ENCODE measurements at places on chromosomes 2 and 18.

DNA sequence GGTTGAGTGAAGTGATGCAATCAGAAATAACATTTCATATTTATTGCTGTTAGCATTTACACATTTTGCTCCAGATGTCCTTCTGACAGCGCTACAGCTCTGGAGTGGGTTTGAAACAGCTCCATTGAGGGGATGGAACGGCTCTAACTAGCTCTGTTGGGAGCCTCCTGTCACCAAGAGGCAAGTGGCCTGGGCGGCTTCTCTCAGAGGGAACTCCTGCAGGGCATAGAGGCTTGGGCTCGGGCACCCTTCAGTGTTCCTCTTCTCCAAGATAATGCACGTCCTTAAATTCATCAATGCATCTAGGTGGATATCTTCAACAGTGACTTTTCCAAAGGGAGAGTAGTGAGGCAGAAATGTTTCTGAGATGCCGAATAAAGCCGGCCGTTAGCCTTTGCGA, 122.5 kb downstream of the CNTNAP5 start:
- no peak for DNase-seq

DNA sequence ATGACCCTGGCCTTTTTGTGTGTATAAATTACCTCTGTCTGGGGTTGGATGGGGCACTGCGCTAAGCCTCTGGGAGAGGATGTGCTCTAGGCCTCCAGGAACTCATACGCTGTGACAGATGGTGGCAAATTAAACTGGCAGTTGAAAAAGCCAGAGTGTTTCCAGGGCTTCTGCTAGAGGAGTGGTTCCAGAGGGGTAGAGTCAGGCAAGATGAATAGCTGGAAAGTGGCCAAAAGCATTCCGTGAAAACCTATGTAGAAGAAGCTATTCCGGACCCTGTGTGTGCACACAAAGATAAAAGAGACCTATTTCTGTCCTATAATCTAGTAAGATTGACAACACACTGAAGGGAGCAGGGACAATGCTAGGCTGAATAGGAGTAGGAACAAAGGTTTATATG, 84.8 kb downstream of the ACTR3 start:
- DNase-seq = no peak

GRCh38 chr18:67379981-67380380, 136.5 kb downstream of the DSEL start:
- DNase-seq = no peak

- DNase-seq = no peak
These were observed 15.1 kb downstream of the ST3GAL5 start for GRCh38 chr2:85873679-85874078.

- DNase-seq = no peak
These were observed 299.2 kb upstream of the MGAT5 start for GRCh38 chr2:133954636-133955035.

DNA sequence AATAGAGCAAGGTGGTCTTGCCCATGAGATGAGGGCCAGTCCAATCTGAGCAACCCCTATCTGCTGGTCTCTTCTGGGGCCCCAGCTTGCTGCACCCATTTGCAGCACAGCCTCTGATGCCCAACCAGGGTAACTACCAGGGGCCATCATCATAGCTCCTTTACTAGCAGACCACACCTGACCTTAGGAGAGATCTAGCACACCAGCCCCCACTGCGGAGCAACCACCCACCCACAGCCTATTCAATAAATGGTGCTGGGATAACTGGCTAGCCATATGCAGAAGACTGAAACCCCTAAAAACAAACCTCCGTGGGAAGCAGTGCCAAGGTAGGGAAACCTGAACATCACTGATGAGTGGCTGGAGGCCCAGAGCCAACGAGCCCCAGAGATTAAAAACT, 196.1 kb upstream of the RBBP8 start:
- DNase-seq = no peak

DNA sequence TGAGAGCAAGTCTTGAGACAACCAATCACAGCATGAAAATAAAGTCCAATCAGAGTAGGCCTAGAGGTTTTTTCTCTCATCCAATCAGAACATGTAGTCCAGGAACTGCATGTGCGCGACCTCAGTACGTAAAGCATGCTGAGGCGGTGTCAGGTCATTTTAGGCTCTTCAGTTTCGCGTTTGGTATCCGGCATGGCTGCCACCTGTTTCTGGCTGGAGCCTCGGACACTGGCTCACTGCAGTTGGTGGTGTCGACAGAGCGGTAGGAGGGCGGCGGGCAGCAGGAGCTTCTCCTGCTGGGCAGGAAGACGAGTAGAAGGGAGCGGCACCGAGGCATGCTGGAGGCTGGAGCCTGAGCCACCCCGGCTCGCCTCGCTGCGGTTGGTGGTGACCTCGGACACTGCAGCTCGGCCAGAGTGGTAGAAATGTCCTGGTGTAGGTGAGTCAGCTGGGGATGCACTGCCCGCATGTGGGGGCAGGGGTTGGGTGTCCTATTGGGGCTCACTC, 15.8 kb downstream of the CCDC74A start:
- no peak for DNase-seq

GRCh38 chr2:179437430-179437829, 172.8 kb upstream of the SESTD1 start:
- DNase-seq = no peak
